NCI-H524 (cell line): ENCODE measurements at places on chromosomes 5 and 9.

DNA sequence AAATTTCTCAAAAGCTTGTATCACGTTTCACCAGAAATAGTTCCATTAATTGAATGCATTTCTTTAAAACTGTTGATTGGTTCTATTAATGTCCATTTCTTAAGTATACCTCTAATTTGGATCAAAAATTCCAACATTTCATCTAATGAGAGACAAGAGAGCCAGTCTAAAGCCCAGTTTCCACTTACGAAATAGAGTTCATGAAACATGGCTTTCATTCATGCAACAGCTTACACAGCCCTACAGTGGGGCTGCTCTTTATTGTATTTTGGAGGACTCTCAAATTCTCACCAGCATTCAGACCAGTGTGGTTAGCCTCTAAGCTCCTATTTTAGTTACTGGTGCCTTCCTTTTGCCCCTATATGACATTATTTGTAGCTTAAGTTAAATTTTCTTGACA is 566.9 kb upstream of the RGMB start:
- DNase-seq, result peak; percentile 3

DNA sequence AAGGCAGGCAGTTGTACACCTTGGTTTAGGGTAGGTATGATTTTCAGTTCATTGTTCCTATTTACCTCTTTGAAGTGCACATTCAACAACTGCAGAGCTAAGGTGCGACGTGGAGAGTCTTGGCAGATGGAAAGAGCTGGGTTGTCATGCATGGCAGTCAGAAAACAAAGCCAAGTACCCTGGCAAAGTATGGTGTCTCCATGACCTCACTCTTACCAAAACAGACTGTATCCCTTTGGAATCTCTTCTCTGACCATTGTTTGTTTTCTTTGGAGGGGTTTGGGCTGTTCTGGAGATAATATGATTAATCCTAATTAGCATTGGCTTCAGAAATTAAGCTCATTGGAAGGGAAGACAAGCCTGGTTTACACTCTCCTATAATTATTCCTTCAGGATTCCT is 665.7 kb downstream of the DNAH5 start:
- DNase-seq, result no peak

- no peak for DNase-seq
Observed at GRCh38 chr5:57828221-57828620, 345.6 kb upstream of the ACTBL2 start.

- no peak for DNase-seq
Observed at GRCh38 chr5:79488775-79489174, 25.2 kb downstream of the HOMER1 start.

DNA sequence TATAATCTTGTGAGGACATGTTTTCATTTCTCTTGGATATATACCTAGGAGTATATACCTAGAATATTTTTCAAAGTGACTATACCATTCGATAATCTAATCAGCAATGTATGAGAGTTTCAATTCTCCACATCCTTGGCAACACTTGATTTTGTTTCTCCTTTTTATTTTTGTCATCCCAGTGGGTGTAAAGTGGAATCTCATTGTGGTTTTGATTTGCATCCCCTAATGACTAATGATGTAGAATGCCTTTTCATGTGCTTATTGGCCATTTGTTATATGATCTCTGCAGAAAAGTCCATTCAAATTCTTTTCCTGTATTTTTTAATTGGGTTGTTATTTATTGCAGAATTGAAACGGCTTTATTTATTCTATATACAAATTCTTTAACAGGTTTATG is 15.2 kb downstream of the ZCCHC9 start:
- DNase-seq, result no peak

DNA sequence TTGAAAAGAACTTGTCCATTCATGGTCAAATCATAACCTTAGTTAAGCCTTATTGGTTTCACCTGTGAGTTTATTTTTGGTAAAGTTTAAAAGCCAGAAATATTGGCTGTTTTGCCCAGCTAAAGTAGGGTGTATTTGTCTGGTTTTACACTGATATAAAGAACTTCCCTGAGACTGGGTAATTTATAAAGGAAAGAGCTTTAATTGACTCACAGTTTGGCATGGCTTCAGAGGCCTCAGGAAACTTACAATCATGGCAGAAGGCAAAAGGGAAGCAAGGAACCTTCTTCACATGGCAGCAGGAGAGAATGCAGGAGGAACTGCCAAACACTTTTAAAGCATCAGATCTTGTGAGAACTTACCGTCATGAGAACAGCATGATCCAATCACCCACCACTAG is 55.3 kb downstream of the JAKMIP2 start:
- no peak for DNase-seq

GRCh38 chr9:4101667-4102066 is 198.2 kb downstream of the GLIS3 start:
- DNase-seq, result no peak

DNA sequence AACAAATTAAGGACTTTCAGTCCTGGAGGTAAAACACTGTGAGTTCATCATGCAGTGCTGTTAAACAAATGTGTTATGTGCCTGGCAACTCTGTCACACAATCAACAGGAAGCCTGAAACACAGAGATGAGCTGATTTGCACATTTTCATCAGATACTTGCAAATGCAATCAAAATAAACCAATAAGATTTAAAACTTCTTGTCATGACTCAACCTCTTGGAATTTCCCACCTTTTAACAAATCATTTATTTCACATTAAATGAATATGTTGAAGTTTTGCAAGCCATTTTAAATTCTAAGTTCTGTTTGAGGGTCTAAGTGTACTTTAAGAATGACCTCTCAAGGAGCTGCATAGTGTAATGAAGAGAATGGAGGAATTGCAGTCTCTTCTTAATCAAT is 64.4 kb downstream of the ANXA1 start:
- DNase-seq, result no peak

DNA sequence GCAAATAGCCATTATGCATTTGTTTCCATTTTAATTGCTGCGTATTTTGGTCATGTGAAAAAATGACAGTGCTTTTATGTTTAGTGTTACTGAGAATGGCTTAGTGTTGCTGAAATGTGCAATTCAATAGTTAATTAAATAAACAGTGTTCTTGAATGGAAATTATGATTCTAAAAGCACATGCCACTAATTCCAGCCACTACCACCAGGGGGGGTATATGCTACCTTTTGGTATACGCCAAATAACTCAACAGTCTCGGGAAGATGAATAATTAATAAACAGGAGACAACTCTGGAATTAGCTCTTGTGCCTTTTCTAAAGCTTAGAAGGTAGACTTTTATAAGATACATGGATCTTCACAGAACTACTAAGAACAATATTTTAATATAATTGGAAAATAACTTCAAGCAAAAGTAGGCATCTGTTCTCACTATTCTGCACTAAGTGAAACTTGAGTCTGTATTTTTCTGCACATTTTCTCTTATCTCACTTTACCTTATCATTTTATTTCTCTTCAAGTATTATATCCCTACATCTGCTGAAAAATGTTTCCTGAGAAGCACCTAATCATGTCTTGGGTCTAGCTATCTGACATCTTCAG is 83.5 kb upstream of the MINAR2 start:
- no peak for DNase-seq

GRCh38 chr5:58498340-58498942 is 7.2 kb downstream of the GAPT start:
- DNase-seq, result peak; percentile 32

DNA sequence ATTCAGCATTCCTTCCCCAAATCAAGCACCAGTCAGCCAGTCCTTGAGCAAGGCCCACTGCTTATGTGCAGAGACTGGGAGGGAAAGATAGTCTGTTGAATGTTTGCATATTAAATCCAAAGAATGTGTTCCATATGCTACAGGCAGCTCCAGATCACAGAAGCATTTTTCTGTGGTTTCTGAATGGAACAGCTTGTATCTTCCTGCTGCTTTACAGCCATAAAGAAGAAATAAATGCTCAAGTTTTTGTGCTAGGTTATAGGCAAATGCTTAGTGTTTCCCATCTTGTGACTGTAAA is 310.3 kb downstream of the TRIM36 start:
- DNase-seq, result no peak

DNA sequence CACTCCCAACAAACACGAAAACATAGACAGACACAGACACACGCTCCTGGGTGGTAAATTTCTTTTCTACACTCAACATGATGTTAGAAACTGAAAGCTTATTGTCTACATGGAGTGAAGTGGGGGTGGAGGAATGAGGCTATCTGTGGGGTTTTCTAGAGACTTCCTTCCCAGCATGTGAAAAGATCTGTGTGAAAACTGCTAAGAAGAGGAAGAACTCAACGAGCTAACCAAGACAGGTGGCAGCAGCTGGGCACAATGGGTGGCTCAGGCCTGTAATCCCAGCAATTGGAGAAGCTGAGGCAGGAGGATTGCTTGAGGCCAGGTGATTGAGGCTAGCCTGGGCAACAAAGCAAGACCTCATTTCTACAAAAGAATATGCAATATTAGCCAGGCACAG is 7.6 kb downstream of the FYB1 start:
- no peak for DNase-seq

- no peak for DNase-seq
Observed at GRCh38 chr5:137316346-137316736, 182.8 kb downstream of the SPOCK1 start.

- DNase-seq, result peak; percentile 24
Observed at GRCh38 chr9:93575796-93576257, 557 bp upstream of the PHF2 start.

GRCh38 chr5:124342027-124342471 is 404.4 kb downstream of the ZNF608 start:
- no peak for DNase-seq

DNA sequence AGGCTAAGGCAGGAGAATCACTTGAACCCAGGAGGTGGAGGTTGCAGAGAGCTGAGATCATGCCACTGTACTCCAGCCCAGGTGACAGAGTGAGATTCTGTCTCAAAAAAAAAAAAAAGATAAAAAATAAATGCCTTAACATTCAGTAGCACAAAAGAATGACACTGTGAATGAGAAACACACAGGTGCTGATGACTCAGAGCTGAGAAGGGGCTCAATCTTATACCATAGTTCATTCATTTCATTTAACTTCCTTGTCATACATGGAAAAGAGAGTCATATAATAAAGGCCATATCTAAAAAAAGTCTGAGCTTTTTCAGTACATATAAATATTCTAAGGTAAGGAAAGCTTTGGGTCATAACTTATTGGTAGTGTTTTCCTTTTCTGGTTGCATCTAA is 40.6 kb downstream of the WWC1 start:
- no peak for DNase-seq

DNA sequence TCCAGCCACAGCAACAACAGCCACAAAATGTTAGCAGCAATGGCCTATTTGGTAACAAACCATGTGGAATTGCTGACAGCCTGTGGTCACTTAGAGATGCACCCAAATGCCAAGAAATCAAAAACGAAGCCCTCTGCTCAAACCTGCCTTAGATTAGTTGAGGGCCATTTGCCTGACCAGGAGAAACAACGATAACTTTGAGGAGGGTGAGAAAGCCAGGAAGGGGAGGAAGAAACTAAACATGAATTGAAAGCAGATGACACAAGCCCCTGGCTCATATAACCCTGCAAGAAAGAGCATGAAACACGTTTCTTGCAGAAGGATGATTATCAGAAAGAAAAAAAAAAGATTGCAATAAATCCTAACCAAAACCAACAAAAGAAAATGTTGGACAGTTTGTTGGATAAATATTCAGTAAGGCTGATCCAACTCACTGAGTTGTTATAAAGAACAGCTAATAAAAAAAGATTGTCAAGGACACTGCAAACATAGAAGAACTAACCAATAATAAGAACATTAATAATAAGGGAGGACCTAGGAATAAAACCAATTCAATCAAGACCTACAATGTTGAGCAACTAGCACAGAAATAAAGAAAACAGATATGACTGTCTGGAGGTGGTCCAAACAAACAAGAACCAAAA is 140.5 kb upstream of the SLC30A5 start:
- DNase-seq, result no peak

- DNase-seq, result peak; percentile 24
Observed at GRCh38 chr9:84179531-84179930, 161.0 kb downstream of the SLC28A3 start.

DNA sequence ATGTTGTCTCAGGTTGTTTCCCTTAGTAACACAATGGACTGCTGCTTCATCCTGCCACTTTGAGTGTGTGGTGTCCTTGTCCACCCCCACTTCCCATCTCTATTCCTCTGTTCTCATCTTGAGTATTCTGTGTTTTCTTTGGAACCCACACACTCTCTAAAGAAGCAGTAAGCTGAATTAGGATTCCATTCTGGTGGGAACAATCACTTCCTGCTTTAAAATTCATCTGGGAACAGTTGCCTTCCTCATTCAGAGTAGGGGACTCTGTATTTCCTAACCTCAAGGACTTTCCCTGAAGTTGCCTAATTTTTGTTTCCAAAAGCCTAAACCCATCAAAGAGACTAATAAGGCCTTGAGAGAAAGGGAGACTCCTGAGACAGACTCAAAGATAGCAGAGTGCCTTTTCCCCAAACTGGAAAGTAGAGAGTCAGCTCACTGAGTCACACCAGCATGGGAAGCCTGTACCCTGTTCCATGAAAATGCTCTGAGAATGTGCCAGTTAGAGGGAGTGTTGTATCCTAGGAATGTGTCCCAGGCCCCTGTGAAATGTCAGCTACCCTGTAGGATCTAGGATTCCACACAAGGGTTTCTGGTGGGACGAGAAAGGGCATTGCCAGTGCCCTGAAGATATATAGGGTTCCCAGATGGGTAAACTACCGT is 63.6 kb downstream of the CCDC192 start:
- DNase-seq, result no peak

- DNase-seq, result no peak
Observed at GRCh38 chr5:149563466-149563865, 12.2 kb upstream of the CSNK1A1 start.

DNA sequence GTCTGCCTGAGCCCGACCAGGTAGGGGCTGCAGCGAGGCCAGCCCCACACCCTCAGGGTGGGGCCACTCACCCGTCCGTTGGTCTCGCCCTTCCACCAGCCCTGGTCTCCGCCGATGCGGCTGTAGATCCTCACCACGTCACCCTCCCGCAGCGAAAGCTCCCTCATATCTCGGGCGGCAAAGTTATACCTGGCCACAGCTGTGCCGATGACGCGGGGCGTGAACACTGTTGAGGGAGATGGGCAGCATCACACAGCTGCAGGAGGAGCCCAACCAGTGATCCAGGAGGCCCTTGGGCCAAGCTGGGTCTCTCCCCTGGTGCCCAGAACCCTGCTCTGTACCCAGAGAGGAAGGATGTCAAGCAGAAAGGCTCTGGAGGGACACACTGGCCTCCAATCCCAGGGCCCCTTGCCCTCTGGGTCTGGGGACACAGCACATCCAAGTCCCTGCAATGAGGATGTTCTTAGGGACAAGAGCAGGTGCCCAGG is 30.3 kb upstream of the SARDH start:
- no peak for DNase-seq

- peak; percentile 52 for DNase-seq
Observed at GRCh38 chr5:141003791-141004611, 37.7 kb downstream of the PCDHAC2 start.

GRCh38 chr9:114099669-114100270 is 678 bp upstream of the KIF12 start:
- DNase-seq, result peak; percentile 91
